ENCODE measurements at places on chromosomes 6 and 20.

- peak; percentile 35 for DNase-seq
These were observed 5.2 kb downstream of the INSM1 start for GRCh38 chr20:20373091-20373571.

DNA sequence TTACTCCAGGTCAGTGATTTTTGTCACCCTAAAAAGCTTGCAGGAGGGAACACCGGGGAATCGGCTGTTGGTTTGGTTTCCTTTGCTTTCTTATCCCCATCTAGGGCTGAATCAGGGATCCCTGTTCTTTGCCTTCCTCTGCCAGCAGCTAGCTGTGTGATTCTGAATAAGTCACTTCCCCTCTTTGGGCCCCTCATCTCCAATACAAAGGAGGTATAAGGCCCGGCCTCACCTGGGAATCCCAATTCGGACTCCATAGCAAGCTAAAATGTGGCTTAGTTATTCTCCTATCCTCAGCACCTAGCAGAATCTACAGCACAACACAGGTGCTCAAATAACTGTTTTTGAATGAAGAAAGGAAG lies 18.5 kb upstream of the ARMC12 start:
- no peak for DNase-seq

DNA sequence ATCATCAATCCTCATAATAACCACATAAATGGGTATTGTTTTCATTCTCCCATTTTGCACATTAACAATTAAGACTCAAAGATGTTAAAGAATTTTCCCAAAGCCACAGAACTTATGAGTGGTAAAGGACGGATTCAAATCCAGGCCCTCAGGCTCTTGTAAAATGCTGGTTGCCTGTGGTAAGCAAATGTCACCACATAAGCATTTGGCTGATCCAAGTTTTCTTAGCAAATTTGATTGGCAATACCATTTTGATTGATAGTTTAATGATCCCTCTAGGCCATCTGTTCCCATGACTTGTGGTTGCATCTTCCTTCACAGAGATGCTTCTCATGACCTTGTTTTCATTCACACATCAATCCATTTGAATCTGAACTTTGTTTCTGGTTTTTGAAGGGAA lies 252.0 kb upstream of the RIN2 start:
- no peak for DNase-seq

GRCh38 chr20:52818491-52818890 lies 153.7 kb upstream of the TSHZ2 start:
- DNase-seq: no peak

DNA sequence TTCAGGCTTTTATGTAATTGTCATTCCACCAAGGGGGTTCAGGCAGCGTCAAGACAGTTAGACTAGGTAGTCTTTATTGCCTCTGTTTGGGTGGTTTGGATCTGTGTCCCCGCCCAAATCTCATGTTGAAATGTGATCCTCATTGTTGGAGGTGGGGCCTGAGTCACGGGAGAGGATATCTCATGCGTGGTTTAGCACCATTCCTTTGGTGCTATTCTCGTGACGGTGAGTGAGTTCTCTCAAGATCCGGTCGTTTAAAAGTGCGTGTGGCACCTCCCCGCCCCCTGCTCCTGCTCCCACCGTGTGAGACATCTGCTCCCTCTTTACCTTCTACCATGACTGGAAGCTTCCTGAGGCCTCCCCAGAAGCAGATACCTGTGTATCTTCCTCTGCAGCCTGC lies 51.3 kb upstream of the FOXC1 start:
- DNase-seq: peak; percentile 45

DNA sequence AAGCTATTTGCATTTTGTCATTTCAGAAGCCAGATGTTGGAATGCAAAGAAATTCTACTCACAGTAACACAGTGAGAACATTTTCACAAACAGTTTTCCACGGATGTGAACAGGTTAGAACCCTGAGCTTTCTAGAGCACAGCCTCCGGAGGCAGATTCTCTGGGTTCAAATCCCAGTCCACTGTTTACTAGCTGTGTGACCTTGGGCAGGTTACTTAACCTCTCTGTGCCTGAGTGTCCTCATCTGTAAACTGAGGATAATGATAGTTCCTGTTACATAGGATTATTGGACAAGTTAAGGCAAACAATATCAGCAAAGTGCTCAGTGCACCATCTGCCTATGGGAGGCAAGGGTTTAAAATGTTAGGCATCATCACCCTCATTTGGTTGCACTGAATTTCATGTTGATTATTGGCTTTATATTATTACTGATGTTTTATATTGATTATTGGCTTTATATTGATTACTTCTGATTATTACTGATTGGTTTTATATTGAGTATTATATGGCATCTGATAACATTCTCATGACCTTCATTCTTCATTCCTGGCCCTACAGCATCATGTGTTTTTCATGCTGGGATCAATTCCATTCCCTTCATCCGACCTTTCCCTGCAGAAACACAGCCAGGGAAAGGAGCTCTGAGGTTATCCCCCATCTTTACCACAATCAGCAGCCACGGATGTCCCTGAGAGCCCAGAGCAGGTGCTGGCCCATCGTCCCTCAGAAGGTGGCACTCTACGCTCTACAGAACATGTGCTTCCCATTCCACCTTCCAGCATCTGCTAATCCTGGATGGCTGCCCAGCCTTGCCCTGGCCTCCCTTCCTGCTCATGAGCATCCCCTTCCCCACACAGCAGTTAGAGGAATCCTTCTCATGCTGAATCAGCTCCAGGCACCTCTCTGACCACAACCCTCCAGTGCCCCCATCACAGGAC lies 283.1 kb downstream of the PREX1 start:
- DNase-seq: no peak

DNA sequence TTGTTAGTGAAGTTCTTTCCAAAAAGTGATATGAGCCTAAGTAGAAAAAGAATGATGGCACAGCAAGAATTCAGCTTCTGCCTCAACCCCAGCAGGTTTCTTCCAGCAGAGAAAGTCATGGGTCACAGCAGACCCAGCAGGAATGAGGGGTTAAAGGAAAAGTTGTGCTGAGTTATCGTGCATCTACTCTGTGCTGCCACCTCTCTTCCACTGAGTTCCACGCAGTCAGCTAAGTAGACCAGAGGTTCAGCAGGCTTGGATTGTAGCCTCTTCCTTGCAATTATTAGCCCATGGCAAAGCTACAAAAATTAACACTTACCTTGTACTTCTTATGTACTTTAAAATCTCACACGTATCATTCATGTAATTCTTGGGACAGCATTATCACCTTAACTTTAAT lies 510.8 kb downstream of the PTPRT start:
- no peak for DNase-seq

- peak; percentile 64 for DNase-seq
These were observed 177.7 kb downstream of the MRPL14 start for GRCh38 chr6:43949551-43949991.

DNA sequence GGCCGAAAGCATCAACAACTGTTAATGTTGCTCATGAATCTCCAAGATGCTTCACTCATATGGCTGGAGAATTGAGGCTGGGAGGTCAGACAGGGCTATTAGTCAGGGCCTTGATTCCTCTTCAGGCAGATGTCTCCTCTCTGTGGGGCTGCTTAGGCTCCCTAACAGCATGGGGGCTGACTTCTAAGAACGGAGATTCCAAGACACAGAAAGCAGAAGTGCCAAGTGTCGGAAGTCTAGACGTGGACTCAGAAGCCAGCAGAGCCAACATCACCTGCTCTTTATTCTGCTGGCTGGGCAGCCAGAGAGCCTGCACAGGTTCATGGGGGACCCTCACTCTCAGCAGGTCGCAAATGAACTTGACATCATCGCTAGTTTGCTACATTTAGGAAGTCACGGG lies 279.8 kb downstream of the CDH26 start:
- DNase-seq: no peak

GRCh38 chr6:157981395-157982101 lies at the start of gene SYNJ2:
TSS of gene SYNJ2 (plus strand) at chr6:157981863. CDS start at chr6:157981962, 99 bp downstream.
- DNase-seq: peak; percentile 79

- peak; percentile 57 for DNase-seq
These were observed 65.8 kb downstream of the HMGN3 start for GRCh38 chr6:79168695-79168980.

DNA sequence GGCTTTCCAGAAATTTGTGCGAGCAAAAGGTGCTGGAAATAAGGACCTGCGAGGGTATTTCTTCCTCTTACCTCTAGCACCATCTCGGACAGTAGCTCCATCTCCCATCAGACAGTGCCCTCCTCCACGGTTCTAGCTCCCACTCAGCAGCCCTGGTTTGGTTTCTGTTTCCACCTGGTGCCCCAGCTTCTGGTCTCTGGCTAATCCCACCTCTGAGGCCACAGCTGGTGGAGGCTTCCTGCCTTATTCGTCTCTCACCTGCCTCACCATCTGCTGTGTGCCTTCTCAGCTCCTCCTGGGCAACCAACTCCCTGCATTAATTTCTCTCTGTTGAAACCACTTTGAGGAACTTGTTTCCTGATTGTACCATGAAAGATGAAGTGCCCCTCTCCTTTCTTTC lies 162.4 kb upstream of the CDYL start:
- no peak for DNase-seq

DNA sequence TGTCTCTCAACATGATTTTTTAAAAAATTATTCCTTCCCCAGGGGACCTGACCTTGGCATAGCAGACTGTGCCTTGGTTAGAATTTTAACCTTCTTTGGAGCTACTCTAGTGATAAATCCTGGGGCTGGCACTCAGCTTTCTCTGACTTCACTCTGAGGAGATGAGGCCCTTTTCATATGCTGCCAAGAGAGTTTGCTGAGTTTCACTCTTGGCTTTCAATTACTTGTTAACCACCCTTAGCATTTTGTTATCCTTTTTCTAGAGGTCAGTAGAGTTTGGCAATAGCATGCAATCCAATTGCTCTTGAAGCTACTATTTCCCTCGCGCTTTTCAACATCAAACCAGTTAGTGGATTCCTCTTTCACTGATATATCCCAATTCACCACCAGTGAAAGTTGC lies 920.3 kb downstream of the EYS start:
- no peak for DNase-seq

DNA sequence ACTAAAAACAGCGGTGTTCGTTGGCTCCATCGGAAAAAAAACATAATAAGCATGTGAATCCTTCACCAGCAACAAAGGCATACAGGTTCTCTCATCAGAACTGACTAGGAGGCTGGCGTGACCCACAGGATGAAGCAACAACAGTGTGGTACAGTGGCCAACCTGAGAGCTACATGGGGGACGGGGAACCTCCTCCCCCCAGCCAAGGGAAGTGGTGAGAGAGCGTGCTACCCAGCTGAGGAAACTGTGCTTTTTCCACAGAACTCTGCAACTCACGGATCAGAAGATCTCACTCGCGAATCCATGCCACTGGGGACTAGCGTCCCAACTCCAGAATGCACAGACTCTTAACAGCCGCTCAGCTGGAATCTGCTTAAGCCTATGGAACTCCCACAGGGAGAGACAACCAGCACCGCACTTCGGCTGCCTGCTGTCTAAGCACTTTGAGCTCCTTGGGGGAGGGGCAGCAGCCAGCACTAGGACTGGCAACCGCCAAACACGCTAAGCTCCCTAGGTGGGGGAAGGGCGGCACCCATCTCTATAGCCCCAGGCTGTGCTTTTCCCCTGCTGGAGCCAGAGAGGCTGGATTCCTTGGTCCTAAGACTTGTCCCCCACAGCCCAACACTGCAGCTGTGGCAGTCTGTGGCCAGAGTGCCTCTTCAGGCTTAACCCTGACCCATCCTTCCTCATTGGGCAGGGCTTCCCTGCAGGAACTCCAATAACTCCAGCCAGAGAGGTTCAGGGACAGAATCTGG lies 538.3 kb upstream of the BTBD3 start:
- DNase-seq: peak; percentile 50

DNA sequence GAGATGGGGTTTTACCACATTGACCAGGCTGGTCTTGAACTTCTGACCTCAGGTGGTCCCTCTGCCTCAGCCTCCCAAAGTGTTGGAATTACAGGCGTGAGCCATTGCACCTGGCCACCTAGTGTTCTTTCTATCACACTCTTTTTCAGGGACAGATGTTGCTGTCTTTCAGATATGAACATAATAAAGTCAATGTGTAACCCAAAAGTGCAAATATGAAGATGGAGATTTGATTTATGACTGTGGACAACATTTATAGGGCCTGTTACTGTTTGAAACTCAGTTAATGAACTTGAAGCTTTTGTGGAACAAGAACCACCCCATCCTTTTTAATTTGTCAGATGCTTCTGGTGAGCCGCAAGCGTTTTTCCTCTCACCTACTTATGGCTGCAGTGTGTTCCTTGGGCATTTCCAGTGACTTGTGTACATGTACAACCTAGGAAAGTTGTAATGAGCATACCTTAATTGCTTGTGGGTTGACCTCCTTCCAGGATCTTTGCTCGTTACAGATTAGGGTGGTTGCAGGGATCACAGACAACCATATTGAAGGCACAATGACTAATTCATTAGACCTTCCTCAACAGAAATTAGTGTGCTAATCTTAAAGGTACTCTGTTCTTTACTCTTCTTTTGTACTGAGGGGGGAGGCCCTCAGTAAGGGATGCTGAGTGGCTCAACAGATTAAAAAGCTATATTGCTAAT lies 6.8 kb downstream of the TBPL1 start:
- DNase-seq: no peak

- DNase-seq: no peak
These were observed 256.6 kb downstream of the C6orf118 start for GRCh38 chr6:165052561-165053480.

DNA sequence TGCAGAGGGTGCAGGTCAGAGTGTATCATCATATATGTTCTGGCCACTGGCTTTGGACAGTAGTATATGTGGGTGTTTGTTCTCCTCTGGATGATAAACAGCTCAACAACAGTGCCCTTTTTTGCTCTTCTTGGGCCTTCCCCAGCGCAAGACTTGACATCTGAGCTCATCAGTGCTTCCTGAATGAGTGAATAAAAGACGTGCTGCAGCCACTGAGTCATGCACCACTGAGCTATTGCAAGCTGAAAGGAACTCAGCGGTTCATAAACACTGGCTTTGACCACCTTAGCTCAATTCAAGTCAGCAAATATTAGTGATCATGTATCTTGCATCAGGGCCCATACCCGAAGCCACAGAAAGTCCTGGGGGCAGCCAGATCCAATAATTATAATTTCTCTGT lies 105.3 kb upstream of the KCNG1 start:
- DNase-seq: peak; percentile 89

DNA sequence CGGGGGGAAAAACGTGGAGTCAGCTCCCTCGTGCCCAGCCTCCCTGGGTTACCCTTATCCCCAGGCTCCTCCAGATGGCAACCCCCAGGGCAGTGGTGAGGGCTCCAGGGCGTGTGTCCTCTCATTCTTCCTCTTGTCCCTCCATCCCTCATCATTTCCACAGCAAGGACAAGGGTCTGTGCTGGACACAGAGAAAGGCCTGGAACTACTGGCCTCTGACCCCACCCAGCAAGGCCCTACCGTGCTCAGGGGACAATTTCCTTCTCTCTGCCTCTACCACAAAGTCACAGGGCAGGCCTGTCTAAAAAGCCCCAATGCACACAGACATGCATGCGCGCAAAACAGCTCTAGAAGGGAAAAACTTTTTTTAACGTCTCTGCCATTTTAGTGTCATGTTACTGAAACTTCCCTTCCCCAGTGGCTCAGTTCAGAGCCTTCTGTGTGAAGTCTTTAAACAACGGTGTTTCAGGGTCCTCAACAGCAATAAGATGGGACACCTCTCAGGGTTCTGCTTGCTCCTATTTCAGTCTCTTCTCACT lies 1.1 kb upstream of the SLC35B2 start:
- DNase-seq: no peak

- no peak for DNase-seq
These were observed 207.9 kb upstream of the SULF2 start for GRCh38 chr20:47993035-47993755.
